ENCODE measurements at places on chromosomes 4 and X.

DNA sequence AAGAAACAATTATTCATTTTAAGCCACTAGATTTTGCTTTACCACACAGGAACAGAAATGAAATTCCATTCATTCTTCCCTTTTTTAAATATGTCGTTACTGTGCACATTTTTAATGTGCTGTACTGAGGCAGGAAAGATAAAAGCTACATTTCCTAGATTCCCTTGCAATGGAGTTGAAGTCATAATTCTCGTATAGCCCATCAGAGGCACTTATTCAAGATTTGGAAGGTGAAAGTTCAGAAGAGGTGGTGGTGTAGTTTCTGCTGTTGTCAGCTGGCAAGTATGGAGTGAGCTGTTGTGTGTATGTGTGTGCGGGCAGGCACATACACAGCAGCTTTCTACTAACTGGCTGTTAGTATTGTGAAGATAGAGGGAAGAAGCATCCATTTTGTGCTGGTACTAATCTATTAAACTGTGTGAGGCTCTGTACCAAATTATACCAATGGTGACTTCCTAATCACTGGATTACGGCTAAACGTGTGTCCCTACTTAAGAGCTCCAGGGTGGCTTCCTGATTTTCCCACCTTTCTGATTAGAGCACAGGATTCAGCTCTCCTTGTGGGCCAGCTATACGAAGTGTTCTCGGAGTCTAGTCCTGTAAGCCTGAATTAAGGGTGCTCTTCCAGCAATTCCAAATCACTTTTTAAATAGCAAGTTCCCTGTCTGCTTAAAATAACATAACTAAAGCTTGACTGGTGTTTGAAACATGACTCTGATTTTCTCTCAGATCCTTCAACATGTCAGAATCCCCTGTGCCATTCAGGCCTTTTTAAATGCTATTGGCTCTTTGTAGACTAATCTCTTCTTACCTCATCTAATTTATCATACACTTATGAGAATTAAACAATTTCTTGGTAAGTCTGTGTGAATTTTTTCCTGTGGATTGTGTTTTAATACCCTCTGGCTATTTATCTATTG is 43.8 kb downstream of the PDS5A start:
- DNase-seq = no peak

DNA sequence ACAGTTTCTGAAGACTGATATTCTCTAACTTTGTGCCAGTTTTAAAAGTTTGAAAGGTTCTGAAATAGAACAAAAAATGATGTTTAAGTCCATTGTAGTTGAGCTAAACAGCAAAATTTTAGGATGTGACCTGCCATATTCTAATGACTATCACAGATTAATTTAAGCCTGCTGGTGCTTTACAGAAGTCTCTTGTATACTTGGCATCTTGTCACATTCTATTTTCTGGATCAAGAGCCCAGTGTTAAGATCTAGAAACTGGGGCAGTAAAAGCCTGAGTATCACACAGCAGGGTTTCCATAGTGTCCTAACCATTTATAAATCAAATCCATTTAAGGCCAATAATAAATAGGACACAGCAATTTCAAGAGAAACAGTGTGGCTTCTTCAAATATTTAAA is 12.4 kb downstream of the FSTL5 start:
- DNase-seq = no peak

DNA sequence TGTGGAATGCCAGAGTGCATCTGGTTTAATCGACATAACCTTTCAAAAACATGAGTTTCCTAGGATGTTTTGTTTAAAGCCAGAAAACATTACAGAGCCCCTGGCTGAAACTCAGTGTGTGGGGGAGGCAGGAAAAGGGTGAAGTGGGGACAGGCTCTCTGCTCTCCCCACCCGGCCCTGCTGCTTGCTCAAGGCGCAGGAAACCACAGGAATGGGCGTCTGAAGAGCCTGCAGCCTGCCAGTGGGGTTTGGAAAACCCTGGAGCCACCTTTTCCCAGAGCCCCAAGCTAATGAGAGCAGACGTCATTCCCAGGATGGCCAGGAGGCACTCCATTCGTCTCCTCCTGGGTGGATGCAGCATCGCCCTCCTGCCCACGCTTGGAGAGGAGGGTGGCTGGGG is 240.6 kb downstream of the AFAP1 start:
- no peak for DNase-seq

- DNase-seq = no peak
Observed at GRCh38 chr4:185122681-185123345, 20.3 kb upstream of the SLC25A4 start.

DNA sequence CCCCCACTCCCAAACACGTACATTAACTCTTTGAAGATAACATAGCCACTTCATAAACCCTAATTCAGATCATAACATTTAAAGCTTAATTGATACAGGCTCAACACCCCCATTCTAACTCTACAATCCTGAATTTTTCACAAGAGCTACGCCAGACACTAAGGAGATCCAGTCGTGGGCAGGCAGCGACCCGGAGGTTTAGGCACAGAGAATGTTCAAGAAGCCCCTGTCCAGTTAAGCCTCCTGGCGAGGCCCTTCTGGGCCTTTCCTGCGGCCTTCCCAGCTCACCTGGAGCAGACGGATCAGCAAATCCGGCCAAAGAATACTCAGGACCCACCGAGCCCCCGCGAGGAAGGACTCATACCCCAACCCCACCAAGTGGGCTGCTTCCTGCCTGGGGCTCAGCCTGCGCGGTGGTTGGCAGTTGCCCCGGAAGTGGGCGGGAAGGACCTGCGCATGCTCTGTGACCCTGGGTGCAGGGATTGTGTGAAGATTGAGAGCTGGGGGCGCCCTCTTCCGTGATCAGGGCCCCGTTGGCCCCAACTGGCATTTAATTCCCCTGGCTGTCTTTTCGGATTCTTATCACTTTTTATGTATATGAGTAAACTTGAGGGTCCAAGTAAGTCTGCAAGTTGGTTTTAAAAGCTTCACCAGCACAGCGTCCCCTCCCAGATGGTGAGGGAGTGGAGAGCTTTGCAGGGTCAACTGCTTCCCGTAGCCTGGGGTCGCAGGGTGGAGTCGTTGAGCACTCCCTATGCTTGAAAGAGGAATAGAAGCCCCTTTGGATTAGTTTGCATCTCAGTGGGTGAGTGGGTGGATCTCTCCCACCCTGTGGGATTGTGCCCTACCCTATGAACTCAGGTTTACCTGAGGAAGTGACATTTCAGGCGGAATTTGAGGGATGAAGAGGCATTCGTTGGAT is at the start of gene TRIM61:
TSS of gene TRIM61 (minus strand) at position 415 of the 922 bp plus-strand sequence. CDS start 7,655 bp downstream, outside the sequence.
- DNase-seq = peak; percentile 50

- no peak for DNase-seq
Observed at GRCh38 chr4:126028876-126029275, 714.1 kb downstream of the FAT4 start.

Measured in endothelial cell (in vitro differentiated cells).